Hypothalamus (tissue), 51 donors: ENCODE measurements at places on chromosomes 11 and 22.

DNA sequence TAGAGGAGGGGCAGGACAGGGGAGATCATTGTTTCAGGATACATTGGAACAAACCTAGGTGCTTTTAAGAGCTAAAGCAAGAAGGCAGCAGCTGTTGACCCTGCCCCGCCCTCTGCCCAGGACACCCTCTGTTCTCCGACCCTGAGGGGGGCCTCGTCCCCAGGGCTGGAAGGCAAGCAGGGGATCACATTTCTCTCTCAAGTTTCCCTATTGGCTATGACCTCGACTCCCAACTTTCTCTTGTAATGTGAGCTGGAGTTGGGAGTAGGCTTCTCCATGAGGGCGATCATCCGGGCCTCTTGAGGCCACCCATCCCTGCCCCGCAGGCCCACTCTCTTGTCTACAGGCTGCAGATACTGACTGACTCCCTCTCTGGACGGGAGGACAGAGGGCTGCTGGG is 37.7 kb downstream of the DSCAML1 start:
- no peak for DNase-seq

DNA sequence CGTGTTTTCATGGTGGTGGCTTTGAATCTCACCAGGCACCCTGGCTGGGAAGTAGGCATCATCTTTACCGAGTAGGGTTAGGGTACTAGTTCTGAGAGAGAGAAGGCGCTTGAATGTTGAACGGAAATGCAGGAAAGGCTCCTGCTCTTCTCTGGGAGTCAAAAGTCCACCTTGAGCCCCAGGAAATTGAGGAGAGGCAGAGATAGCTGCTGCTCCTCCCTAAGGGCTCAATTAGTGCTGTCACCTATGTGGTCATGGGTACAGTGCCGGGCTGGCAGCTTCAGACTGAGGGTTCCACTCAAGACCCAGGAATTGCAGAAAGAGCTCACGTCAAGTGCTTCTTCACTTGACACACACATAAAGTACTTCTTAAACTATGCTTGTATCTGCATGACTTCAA is 1.7 kb downstream of the CCDC157 start:
- DNase-seq, result no peak

DNA sequence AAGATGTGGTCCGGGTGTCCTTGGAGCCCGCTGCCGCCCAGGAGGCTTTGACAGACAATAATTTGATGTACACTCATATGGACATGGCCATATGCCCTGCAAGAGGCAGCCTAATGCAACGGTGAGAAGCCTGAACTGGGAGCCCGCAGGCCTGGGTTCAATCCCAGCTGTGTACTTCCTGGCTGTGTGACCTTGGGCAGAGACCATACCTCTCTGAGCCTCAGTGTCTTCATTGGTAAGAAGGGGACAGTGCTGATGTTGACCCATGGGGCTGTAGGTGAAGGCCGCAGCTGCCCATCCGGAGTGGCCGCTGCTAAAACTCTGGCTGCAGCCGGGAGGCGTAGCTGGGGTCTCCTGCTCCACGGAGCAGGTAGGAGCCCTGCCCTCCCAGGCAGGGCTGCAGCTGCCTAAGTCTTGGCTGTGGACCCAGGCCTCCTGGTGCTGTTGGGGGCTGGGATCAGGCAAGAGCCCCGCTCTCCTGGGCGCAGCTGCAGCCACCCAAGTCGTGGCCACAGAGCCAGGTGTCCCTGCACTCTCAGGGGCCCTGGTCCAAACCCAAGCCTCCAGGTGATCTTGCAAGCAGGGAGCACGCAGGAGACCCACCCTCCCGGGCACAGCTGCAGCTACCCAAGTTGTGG is 8.9 kb downstream of the IL2RB start:
- no peak for DNase-seq

- no peak for DNase-seq
These were observed 64.2 kb downstream of the PRR5L start for GRCh38 chr11:36360318-36360717.

DNA sequence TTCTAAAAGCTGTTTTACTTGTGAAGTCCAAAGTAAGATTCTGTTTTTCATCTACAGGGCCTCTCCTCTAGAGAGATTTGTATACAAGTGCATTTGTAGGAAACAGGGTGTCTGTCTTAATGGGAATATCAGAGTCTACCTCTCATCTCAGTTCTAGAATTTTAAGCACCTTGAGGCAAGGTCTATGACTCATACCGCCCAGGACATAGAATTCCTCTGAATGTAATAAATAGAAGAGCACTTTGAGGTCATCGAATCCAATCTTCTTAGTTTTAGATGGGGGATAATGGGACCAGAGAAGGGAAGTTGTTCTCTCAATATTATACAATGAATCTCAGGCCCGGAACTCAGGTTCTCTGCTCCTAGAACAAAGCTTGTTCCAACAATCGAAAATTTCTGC is 101.8 kb upstream of the TIMP3 start:
- no peak for DNase-seq

GRCh38 chr11:134513585-134514120 is 101.6 kb upstream of the B3GAT1 start:
- DNase-seq, result no peak

DNA sequence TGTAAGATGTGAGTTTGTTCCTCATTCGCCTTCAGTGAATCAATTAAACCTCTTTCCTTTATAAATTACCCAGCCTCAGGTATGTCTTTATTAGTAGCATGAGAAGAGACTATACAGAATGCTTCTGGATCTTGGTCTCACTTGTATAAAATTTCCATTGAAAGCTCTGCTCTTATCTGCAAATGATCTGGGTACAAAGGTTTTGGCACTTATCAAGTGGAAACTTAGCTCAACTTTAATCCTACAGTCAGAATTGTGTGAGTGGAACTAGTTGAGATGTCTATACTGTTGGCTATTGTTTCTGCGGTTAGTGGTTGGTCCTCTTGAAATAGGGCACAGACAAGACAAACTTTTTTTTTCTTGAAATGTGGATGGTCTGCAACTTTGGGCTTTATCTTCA is 71.2 kb upstream of the CHORDC1 start:
- DNase-seq, result no peak

DNA sequence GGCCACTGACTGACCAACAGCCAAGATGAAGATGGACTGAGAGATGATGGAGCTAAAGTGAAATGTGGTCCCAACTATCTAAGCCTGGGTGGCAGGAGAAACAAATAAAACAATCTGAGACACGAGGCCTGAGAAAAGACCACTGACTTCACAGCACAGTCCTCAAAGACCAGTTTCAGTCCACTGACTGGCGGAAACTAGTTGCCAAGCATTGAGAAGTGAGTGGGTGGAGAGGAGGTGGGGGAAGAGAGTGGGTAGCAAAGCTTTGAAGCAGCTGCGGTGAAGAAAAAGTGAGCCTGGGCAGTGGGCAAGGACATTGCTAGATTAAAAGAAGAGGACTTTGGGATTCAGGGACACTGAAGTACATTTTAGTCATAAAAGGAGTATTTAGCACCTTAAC is 1.9 kb downstream of the MS4A1 start:
- no peak for DNase-seq

DNA sequence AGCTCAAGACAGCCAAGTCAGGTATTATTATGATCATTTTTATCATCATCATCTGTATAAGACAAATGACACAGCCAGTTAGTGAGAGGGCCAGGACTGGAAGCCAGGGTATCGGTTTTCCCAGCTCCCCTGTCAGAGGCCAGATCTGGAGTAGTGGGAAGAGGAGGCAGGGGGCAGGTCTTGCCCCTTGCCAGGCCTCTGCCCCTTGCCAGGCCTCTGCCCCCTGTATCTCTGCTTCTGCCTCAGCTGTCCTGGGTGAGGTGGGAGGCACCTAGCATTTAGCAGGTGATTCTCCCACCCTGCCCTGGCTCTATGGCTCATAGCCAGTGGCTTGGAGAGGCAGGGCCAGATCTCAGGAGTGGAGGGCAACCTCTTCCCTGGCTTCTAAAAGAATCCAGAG is 67.3 kb downstream of the PRDM11 start:
- no peak for DNase-seq

- no peak for DNase-seq
These were observed 2.5 kb downstream of the SEPTIN5 start for GRCh38 chr22:19716829-19717105.

- no peak for DNase-seq
These were observed 154.6 kb downstream of the TRIM29 start for GRCh38 chr11:119983240-119983732.

- no peak for DNase-seq
These were observed 100.4 kb downstream of the KIRREL3 start for GRCh38 chr11:126899961-126900748.

DNA sequence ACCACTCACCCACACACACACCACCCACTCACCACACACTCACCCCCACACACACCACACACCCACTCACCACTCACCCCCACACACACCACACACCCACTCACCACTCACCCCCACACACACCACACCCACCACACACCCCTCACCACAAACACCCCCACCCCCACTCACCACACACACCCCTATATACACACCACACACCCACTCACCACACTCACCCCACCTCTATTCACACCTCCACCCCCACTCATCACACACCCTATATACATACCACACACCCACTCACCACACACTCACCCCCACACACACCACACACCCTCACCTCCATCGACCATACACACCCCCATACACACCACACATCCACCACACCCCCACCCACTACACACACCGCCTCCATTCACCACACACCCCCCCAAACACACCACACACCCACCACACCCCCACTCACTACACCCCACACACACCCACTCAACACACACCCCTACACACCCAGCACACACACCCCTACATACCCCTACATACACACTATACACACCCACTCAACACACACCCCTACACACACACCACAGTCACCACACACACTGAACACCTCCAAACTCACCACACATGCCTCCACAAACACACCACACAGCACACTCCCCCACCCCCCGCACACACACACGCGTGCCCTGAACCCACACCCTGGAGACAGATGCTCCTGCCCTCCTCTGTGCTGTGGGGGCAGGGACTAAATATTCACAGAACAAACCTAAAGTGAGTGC is 19.0 kb upstream of the TTLL12 start:
- DNase-seq, result no peak

DNA sequence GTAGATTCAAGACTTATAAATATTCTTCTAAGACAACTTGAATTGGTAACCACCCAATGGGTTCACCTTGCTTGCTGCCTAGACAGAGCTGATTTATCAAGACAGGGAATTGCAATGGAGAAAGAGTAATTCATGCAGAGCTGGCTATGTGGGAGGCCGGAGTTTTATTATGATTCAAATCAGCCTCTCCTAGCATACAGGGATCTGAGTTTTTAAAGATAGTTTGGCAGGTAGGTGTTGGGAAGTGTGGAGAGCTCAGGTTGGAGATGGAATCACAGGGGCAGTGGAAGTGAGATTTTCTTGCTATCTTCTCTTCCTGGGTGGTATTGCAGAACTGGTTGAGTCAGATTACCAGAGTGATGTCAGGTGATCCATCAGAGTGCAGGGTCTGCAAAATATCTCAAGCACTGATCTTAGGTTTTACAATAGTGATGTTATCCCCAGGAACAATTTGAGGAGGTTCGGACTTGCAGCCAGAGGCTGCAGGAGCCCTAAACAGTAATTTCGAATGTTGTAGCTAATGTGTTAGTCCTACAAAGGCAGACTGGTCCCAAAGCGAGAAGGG is 1448.6 kb upstream of the RAG2 start:
- DNase-seq, result no peak

DNA sequence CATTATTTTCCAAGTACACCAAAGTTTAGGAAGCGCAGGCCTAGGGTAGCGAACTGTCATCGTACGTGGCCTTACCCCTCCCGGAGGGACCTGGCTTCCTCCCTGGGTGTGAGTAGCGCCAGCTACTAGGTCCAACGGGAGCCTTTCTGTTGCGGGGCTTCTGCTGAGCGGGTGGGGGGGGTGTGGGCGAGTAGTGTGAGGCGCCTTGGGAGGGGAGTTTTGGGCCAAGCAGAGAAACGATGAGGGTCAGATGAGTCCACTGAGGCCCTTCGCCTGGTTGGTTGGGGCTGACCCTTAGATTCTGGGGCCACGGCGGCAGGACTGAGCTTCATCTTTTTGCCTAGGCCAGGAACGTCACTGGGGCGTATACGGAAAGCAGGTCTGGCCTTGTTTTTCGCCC is 868 bp downstream of the TEF start:
- peak; percentile 39 for DNase-seq

DNA sequence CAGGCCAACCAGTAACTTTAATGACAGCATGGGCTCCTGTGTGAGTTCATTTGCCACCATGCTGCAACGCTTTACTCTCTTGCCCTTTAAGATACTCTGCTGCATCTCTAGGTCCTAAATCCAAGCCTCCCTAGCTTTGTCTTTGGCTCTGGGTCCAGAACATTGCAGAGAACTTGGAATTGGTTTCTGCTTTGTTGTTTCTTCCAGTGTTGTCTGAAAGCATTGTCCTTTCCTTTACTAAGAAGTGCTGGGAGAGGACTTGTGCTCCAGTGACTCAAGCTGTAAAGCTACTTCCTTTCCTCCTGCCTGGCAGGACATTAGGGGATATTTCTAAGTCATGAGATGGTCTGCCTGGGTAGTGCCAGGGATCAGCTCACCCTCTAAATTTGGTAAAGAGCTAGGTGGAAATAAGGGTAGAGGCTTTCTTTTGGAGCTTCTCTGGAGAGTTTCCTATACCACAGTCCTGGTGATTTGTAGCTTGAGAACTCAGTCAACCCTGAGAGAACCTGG is 202.5 kb upstream of the CADM1 start:
- DNase-seq, result no peak

DNA sequence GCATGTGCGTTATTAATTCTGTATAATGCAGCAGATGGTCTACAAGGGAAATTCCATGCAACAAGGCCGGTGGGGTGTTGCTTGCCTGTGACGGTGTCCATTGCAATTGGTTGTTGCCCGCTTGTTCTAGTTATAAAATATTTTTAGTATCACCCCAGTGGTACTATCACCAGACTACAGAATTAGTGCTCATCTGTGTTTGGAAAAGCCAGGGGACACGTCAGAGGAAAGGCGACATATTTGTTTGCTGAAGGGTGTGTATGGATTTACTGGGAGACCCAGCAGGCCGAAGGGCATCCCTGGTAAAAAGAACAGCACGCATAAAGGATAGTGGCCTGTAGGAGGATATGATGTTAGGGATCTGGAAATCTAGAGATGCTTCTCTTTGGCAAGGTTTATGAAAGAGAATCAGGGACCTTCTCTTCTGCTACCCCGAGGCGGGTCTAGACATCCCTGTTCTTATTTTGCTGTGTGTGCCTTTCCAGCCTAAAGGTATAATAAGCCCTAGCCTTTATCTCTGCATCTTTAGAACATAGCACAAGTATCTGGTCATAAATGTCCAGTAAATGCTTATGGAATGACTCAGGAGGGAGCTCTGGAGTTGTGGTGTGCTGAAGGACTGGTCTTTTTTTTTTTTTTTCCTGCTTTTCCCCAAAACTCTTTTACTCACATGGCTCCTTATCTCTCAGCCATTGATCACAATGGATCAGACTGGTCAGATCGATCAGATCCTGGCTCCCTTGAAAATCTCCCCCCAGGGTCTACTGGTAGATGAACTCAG is 90.9 kb downstream of the LDLRAD3 start:
- DNase-seq, result no peak

DNA sequence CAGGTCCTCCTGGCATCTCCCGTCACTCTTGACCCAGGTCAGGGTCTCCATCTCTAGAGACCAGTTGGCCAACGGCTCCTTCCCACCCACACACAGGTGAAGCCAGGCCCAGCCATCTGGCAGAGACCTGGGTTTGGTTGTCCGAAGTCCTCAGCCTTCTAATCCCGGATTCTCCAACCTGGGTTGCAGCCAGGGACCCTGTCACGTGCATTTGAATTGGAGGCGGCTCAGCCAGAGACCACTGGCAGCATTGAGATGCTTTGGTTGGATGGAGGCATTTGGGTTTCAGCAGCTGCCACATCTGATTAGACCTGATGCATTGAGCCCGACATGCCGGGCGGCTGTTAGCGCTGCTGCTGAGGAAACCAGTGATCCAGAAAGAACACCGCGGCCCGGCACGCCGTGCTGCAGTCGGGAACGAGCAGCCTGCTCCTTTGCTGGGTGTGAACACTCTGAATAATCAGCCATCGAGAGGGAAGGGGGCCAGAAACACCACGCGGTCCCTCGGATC is 163.2 kb downstream of the BRD1 start:
- DNase-seq, result no peak
